ENCODE measurements at places on chromosomes 3 and 15.
A peak's percentile ranks its signal among the peaks of the same experiment; 100 is the strongest.

GRCh38 chr3:42273361-42273760, 7.4 kb upstream of the CCK start:
- no peak for DNase-seq

- DNase-seq = no peak
These were observed 224.9 kb upstream of the TOPAZ1 start for GRCh38 chr3:44016818-44017217.

- DNase-seq = no peak
These were observed 68.4 kb downstream of the MGLL start for GRCh38 chr3:127753898-127754410.

- no peak for DNase-seq
These were observed 183.2 kb upstream of the IL12A start for GRCh38 chr3:159805411-159805772.

DNA sequence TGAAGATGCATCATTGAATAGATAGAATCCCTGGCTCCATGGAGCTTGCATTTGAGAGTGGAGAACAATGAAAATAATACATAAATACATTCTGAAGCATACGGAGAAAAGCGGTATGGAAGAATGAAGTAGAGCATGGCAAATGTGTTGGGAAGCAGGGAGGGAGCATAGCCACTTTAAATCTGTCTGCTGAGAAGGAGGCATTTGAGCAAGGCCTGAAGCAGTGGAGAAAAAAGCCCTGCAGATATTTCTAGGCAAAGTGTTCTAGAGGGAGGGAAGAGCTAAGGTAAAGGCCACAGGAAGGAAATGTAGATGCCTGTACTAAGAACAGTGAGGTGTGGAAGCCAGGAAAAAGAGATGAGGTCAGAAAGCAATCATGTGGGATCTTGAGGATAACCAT, 484.8 kb downstream of the CNTN3 start:
- DNase-seq = no peak

- no peak for DNase-seq
These were observed 13.2 kb upstream of the ZBED2 start for GRCh38 chr3:111608383-111608782.

DNA sequence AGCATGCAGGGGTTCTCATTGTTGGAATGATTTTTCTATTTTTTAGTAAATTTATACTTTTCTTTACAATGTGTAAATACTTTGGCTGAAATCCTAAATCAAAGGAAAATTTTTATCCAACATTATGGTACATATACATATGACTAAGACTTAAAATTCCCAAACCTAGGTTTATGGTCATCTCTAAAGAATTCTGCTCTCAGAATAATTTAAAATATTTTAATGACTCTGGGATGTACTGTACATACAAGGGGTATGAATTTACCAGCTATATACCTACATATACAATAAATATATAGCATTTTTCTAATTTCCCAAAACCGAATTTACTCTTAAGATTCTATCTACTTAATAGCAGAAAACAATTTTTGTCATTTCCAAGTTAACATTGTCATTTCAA, 137.9 kb upstream of the POU1F1 start:
- no peak for DNase-seq

DNA sequence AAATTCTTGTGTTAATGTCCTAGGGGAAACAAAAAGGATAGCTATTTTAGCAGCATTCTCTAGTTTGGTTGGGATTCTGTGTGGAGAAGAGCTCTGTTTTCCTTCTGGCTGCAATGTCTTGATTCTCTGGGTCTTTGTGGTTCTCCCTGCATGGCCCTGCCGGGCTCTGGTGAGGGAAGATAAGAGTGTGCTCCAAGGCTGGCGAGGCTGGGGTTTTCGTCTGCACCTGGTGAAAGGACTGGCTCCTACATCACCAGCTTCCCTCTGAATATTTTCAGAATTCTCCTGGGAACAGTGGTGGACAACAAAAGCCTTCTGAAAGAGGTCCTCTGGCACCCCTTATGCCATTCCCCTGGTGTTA, 38.1 kb upstream of the SFMBT1 start:
- no peak for DNase-seq

DNA sequence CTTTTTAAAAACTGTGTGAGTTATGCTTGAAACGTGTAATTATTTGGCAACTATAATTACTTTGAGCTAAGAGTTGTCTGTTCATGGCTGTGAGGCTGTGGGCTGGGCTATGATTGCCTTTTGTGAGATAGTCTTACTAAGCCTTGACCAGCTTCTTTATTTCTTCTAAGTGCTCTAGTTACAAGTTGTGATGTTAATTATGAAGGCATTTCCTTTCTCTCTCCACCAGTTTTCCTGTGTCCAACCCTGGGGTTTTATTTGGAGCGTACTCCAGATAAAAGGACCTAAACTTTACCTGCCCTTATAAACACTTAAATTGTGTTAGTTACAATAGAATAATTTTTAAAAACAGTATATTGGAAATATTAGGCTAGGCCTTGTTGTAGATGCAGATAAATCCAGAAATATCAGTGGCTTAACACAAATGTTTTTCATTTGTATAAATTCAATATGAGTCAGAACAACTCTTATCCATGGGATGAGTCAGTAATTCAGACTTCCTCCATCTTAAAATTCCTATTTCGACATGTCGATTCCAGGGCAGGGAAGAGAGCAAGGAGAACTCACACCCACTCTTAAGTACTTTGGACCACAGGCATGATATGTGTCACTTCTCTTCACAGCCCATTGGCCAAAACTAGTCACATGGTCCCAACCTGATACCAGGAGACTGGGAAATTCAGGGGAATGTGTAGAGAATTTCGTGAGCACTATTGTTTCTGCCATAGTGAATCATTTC, 17.0 kb downstream of the TMEM62 start:
- DNase-seq = peak; percentile 91

- DNase-seq = no peak
These were observed 14.7 kb downstream of the UQCC5 start for GRCh38 chr3:52551118-52551517.

DNA sequence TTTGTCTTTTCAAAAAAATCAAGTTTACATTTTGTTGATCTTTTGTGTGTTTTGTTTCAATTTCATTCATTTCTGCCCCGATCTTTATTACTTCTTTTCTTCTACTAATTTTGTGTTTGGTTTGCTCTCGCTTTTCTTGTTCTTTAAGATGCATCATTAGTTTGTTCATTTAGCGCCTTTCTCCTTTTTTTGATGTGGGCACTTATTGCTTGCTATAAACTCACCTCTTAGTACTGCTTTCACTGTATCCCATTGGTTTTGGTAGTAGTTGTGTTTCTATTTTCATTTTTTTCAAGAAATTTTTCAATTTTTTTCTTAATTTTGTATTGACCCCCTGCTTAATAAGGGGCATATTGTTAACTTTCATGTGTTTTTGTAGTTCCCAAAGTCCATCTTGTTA, 34.4 kb downstream of the PRKCI start:
- DNase-seq = no peak

- peak; percentile 42 for DNase-seq
These were observed 255.7 kb downstream of the MBNL1 start for GRCh38 chr3:152524198-152525140.

DNA sequence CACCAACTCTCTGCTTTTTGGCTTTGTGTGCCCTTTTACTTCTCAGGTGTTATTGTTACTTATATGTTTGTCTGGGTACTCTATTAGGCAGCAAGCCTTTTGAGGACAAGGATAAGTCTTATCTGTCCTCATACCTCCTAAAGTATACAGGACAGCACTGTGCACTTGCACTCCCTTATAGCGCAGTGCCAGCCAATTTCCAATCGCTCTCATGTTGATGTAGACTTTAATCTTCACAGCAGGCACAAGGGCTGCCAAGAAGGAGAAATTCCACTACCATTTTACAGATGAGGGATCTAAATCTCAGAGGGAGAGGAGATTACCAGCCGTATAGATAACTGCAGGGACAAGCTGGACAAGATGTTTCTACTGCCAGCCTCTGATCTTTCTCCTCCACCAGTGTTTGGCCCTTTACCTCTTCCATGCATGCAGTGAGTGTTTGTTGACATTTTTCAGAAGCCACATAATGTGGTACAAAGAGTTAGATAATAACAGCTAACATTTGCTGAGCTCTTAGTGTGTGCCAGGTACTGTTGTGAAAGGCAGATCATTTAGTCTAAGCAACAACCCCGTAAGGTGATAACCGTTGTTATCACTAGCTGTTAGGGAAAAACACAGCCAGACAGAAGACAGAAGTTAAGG, 30.1 kb downstream of the SST start:
- DNase-seq = no peak

DNA sequence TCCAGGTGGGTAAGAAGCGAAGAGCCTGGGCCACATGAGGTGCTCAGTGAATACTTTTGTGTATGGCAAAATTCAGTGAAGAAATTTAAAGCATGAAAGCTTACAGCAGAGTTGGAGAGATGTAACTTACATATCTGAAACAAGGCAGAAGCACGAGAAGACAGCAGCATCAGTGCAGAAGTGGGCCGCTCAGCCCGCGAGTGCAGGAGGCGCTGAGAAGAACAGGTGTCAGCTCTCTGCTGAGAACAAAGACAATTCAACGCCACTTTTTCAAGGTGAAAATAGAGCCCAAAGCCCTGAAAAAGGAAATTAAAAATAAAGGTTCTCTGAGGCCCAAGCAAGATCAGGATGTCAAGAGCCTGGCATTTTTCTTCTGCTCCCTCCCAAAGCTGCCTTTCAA, 58.3 kb downstream of the RBPMS2 start:
- DNase-seq = no peak

GRCh38 chr3:115646027-115646690, 22.8 kb downstream of the GAP43 start:
- no peak for DNase-seq

DNA sequence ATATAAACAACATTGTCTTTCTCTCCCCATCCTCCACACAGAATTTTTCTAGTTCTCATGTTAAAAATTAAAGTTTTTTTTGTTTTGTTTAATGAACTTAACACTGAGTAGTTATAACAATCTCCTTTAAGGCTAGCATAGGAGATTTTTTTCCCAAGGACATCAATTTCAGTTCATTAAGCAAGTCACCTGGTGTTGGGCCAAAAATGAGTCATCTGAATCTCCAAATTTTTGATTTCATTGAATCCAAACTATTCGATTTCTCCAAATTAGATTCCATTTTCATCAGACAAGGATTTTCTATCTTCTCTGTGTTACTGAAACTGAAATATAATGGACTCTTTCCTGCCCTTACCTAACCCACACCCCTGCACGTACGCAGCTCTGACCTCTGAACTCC, 631.4 kb upstream of the MDFIC2 start:
- no peak for DNase-seq

Data from LHCN-M2 (cell line).